ENCODE measurements at places on chromosomes 7 and 10.

GRCh38 chr10:47165711-47166404 lies 134.1 kb upstream of the GDF10 start:
- peak; percentile 71 for DNase-seq
- H3K4me3 ChIP-seq = peak overlapping the region; percentile 32
- peaks cover 11% of the 10 kb centered on the region for H3K27me3 ChIP-seq
- peak overlapping the region; percentile 42 for H3K27ac ChIP-seq

- H3K4me1 ChIP-seq = no peaks in the 10 kb centered on the region
- no peak for DNase-seq
- H3K27ac ChIP-seq = no peak overlapping the region
- no peaks in the 10 kb centered on the region for H3K36me3 ChIP-seq
Observed at GRCh38 chr10:110433740-110434139, 64.0 kb upstream of the DUSP5 start.

DNA sequence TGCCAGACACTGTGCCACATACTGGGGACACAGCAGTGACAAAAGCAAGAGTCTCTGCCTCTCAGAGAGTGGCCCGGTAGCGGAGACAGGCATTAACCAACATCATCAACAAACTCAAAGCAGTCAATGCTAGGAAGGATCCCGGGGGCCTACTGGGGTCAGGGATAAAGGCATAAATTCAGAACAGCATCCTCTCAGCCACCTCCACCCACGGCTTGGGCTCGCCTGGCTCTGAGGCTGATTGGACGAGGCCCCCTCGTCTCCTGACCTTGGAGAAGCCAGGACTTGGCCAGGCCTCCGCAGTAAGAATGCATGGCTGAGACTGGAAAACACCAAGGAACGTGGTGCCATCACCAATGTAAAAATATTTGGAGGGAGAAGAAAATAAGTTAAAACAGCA lies 102.1 kb downstream of the ARHGAP22 start:
- H3K4me1 ChIP-seq = no peaks in the 10 kb centered on the region
- no peak overlapping the region for H3K4me3 ChIP-seq
- H3K36me3 ChIP-seq = no peaks in the 10 kb centered on the region
- no peaks in the 10 kb centered on the region for H3K27me3 ChIP-seq
- DNase-seq = no peak

- no peak overlapping the region for H3K27ac ChIP-seq
- DNase-seq = no peak
- H3K4me3 ChIP-seq = no peak overlapping the region
- H3K4me1 ChIP-seq = peaks cover 5% of the 10 kb centered on the region
- no peaks in the 10 kb centered on the region for H3K36me3 ChIP-seq
Observed at GRCh38 chr10:98217801-98218200, 50.2 kb downstream of the LOXL4 start.

GRCh38 chr7:106795877-106796231 lies 69.2 kb upstream of the PIK3CG start:
- no peak for DNase-seq
- H3K27ac ChIP-seq = no peak overlapping the region
- no peaks in the 10 kb centered on the region for H3K27me3 ChIP-seq
- no peaks in the 10 kb centered on the region for H3K4me1 ChIP-seq
- no peak overlapping the region for H3K4me3 ChIP-seq

- no peaks in the 10 kb centered on the region for H3K4me1 ChIP-seq
- no peak overlapping the region for H3K4me3 ChIP-seq
- peaks cover 89% of the 10 kb centered on the region for H3K36me3 ChIP-seq
- no peak overlapping the region for H3K27ac ChIP-seq
Observed at GRCh38 chr10:77827366-77827765, 99.2 kb downstream of the DLG5 start.

- H3K27me3 ChIP-seq = no peaks in the 10 kb centered on the region
- no peaks in the 10 kb centered on the region for H3K4me1 ChIP-seq
- DNase-seq = no peak
- H3K27ac ChIP-seq = no peak overlapping the region
Observed at GRCh38 chr10:112649006-112649821, 202.2 kb downstream of the VTI1A start.

DNA sequence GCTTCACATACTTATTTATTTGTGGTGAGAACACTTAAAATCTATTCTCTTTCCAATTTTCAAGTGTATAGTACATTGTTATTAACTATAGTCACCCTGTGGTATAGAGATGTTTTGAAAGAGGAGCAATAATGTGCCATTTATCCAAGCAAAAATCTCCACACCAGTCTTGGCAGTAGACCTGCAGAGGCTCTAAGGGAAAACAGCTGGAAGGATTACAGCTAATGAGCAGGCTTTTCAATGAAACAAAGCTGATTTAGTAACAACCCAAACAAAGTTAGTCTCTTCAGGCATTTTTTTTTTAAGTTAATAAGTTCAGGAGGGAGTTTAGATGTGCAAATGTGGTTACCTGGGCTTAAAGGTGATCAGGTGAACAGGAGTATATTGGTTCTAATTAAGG lies 101.9 kb downstream of the EVX1 start:
- peaks cover 10% of the 10 kb centered on the region for H3K27me3 ChIP-seq
- no peak overlapping the region for H3K4me3 ChIP-seq
- no peak overlapping the region for H3K27ac ChIP-seq
- H3K36me3 ChIP-seq = no peaks in the 10 kb centered on the region
- no peak for DNase-seq

- no peaks in the 10 kb centered on the region for H3K36me3 ChIP-seq
- peaks cover 3% of the 10 kb centered on the region for H3K4me1 ChIP-seq
- H3K27me3 ChIP-seq = no peaks in the 10 kb centered on the region
- no peak overlapping the region for H3K27ac ChIP-seq
- H3K4me3 ChIP-seq = no peak overlapping the region
Observed at GRCh38 chr7:102101926-102102325, 184.7 kb upstream of the SH2B2 start.

DNA sequence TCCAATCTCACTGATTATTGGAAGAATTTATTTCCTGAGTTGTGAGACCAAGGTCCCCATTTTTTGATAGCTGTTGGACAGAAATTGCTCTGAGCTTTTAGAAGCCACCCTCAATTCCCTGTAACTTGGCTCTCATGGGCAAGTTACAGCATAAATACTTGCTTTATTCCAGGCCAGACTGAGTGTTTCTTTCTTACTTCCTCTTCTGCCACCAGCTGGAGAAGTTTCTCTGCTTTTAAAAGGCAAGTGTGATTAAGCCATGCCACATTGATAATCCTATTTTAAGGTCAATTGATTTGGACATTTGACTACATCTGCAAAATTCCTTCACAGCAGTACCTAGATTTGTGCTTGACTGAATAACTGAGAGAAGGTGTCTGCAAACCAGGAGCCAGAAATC lies 14.1 kb upstream of the TAS2R41 start:
- H3K4me1 ChIP-seq = no peaks in the 10 kb centered on the region
- no peaks in the 10 kb centered on the region for H3K27me3 ChIP-seq
- no peak overlapping the region for H3K4me3 ChIP-seq
- H3K27ac ChIP-seq = no peak overlapping the region
- no peaks in the 10 kb centered on the region for H3K36me3 ChIP-seq

- H3K4me3 ChIP-seq = no peak overlapping the region
- peaks cover 5% of the 10 kb centered on the region for H3K4me1 ChIP-seq
- no peak for DNase-seq
Observed at GRCh38 chr10:49519717-49520116, 19.2 kb downstream of the ERCC6 start.

- DNase-seq = no peak
- H3K27ac ChIP-seq = peak overlapping the region; percentile 85
- no peaks in the 10 kb centered on the region for H3K27me3 ChIP-seq
- no peaks in the 10 kb centered on the region for H3K36me3 ChIP-seq
- H3K4me1 ChIP-seq = peaks cover 90% of the 10 kb centered on the region
- H3K4me3 ChIP-seq = no peak overlapping the region
Observed at GRCh38 chr10:114648368-114648767, 9.7 kb downstream of the ABLIM1 start.

DNA sequence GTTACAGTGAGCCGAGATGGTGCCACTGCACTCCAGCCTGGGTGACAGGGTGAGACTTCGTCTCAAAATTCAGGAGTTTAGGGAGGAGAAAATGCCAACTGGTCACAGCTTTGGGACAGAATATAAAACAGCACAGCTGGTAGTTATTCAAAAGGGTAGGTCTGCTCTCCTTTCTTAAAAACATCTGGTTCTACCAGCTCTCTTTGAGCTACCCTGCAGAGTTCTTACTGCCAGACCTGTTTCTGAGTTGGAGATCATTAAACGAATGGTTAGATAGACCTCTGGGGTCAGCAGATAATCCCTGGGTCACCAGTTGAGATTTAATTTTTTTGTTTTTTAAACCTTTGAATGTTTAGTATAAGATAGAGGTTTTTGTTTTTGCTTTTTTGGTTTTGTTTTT lies 52.6 kb downstream of the MCU start:
- no peak overlapping the region for H3K27ac ChIP-seq
- H3K4me1 ChIP-seq = peaks cover 37% of the 10 kb centered on the region
- H3K4me3 ChIP-seq = no peak overlapping the region
- no peaks in the 10 kb centered on the region for H3K36me3 ChIP-seq

DNA sequence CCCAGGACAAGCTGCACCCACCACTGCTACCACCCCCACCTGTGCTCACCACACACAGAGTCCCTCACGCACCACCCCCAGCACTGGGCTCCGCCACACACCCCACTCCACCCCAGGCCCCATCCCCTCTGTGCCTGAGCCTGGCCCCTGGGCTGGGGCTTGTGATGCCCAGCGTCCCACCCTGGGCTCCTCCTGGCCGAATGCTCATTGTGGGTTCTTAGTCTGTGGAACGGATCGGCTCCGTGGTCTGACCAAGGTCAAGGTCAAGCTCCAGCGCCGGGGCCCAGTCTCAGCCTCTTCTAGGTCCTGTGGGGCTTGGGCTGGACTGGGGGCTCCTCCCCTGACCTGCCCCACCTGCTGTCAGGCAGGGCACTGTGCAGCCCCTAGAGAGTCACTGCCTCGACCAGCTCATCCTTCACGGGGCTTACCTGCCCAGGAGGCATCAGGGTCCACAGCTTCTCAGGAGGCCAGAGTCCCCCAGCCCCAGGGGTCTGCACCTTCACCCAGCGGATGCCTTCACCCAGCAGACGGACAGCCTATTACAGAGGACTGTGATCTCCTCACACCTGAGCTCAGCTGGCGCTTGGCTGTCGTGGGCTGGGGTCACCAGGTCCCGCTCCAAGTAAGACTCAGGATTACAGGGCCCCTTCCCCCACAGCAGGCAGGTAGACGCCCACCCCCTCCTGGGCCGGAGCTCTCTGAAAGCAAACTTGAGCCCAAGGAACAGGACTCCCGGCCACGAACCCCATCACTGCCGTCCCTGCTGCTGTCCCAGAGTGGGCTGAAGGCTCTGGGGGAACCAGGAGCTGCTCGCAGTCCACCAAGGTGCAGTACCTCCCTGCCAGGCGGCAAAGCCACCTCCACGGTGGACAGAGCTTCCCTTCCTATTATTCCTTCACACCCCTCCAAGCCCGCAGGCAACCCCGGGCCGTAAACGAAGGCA lies 15.3 kb upstream of the UTF1 start:
- H3K4me3 ChIP-seq = no peak overlapping the region
- H3K36me3 ChIP-seq = no peaks in the 10 kb centered on the region
- peaks cover 26% of the 10 kb centered on the region for H3K27me3 ChIP-seq
- peak; percentile 6 for DNase-seq

DNA sequence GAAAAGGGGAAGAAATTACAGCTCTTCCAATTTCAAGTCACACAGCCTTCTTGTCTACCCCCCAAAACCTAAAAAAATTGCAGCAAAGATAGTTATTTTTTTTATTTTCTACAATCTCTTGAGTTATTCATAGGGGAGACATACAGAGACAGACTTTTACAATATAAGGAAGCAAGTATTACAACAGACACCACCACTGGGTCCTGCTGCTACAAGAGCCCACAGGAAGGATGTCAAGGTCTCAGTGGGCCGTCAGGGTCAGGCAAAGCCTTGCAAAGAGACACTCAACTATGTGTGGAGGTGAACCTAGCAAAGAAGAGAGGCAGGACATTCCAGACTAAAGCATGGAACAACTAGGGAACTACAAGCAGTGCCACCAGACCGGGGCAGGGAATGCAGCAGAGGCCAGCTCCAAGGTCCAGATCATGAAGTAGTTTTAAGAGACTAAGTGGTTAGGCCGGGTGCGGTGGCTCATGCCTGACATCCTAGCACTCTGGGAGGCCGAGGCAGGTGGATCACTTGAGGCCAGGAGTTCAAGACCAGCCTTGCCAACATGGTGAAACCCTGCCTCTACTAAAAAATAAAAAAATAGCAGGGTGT lies 28.2 kb upstream of the ZCCHC24 start:
- H3K36me3 ChIP-seq = no peaks in the 10 kb centered on the region
- no peak overlapping the region for H3K27ac ChIP-seq
- no peak for DNase-seq
- H3K4me1 ChIP-seq = peaks cover 18% of the 10 kb centered on the region

- H3K27me3 ChIP-seq = no peaks in the 10 kb centered on the region
- DNase-seq = no peak
- H3K36me3 ChIP-seq = no peaks in the 10 kb centered on the region
- H3K4me1 ChIP-seq = peaks cover 38% of the 10 kb centered on the region
Observed at GRCh38 chr10:10915215-10915614, 102.5 kb upstream of the CELF2 start.

- H3K4me1 ChIP-seq = peaks cover 3% of the 10 kb centered on the region
- H3K27me3 ChIP-seq = no peaks in the 10 kb centered on the region
- H3K4me3 ChIP-seq = no peak overlapping the region
- H3K27ac ChIP-seq = no peak overlapping the region
Observed at GRCh38 chr10:24382596-24382978, 173.6 kb downstream of the KIAA1217 start.

DNA sequence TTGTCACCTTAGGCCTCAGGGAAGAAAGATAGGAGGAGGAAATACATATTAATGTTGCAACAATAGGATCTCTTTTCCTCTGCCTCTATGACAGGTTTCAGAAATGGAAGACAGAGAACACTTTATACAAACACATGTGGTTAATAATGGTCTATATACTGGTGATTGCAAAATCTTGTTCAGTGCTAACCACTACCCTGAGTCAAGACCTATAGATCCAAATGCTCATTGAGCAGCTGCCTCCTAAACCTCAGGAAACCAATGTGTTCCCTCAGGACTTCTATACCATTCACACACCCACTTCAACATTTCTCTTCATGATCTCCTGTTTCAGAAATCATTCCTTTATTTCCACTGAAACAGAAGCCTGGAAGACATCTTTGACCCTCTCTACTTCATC lies 32.5 kb upstream of the VWDE start:
- no peak for DNase-seq
- H3K4me1 ChIP-seq = no peaks in the 10 kb centered on the region
- H3K36me3 ChIP-seq = no peaks in the 10 kb centered on the region
- no peaks in the 10 kb centered on the region for H3K27me3 ChIP-seq
- H3K27ac ChIP-seq = no peak overlapping the region

DNA sequence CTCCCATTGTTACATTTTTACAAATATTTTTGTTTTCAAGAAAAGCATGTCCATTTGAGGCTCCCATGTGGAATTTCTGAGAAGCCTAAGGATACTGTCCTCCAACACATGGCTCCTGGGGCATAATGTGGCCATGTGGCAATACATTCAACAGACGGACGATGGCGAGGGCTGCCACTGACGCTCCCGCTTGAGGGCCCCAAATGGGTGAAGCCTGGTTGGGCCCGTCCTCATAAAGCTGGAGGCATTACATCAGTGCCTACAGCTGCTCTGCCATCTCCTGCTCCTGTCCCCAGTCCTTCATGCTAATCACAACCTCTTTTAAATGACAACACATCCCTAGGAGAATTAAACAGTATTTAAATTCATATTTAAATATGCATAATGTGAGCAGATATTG lies 246.8 kb downstream of the TNS3 start:
- no peaks in the 10 kb centered on the region for H3K36me3 ChIP-seq
- no peak for DNase-seq
- no peak overlapping the region for H3K4me3 ChIP-seq

GRCh38 chr7:90763108-90763507 lies 167.0 kb downstream of the CDK14 start:
- DNase-seq = no peak
- no peaks in the 10 kb centered on the region for H3K27me3 ChIP-seq
- H3K4me3 ChIP-seq = no peak overlapping the region
- H3K27ac ChIP-seq = no peak overlapping the region
